ENCODE measurements at places on chromosomes 12 and 14. TPM values are rescaled to one million over a fixed set of nuclear protein-coding genes. Genes with fewer than 3 reads are reported as not detected.

GXYLT1 gene
- 25.3 TPM for total RNA-seq

DNA sequence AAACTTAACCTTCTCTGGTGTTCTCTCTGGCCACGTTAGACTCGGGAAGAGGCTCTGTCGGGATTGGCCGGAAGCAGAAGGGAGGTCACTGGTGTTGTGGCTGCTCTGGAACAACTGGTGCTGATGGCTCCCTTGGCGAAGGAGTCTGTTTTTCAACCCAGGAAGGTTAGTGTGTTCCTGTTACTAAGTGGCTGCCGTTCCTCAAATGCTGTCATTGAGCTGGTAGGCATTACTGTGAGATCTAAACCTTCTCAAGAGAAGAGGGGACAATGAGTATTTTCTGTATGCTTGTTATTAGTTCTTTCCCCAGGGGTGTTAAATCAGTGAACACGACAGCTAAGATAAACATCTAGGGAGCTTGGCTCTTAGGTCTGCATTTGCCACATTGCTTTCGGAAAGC, 18.3 kb downstream of the POP5 start:
- H3K4me1 ChIP-seq, result no peaks in the 10 kb centered on the region
- DNase-seq, result no peak
- H3K27ac ChIP-seq, result no peak overlapping the region
- peaks cover 58% of the 10 kb centered on the region for H3K36me3 ChIP-seq
- no peak overlapping the region for H3K4me3 ChIP-seq
- H3K27me3 ChIP-seq, result no peaks in the 10 kb centered on the region

GRCh38 chr12:49750027-49750995, 9.0 kb downstream of the TMBIM6 start:
- H3K27me3 ChIP-seq, result no peaks in the 10 kb centered on the region
- no peak for DNase-seq
- peak overlapping the region; percentile 39 for H3K27ac ChIP-seq
- peaks cover 44% of the 10 kb centered on the region for H3K4me1 ChIP-seq
- H3K4me3 ChIP-seq, result no peak overlapping the region
- H3K36me3 ChIP-seq, result peaks cover 14% of the 10 kb centered on the region

DNA sequence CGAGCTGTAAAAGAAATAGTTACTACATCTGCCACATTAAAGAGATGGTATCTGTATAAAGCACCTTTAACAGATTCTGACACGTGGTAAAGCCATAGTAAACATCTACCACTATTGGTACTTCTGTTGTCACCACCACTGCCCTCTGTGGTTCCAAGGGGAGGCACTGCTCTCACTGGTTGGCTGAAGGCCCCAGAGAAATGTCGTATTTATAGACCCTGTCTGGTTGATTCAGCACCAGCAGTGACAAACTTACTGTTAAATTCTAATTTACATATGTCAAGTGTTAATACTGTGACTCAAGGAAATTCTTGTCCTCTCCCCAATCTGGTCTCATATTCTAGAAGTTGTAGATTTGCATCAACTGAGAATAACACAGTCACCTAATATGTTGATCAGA, 281.1 kb downstream of the ERC1 start:
- H3K36me3 ChIP-seq, result peaks cover 14% of the 10 kb centered on the region
- no peak for DNase-seq
- H3K4me3 ChIP-seq, result no peak overlapping the region
- H3K27ac ChIP-seq, result no peak overlapping the region
- no peaks in the 10 kb centered on the region for H3K27me3 ChIP-seq

NUAK1 gene
- total RNA-seq, result 32.8 TPM

KRT85 gene
- not detected for total RNA-seq

DNA sequence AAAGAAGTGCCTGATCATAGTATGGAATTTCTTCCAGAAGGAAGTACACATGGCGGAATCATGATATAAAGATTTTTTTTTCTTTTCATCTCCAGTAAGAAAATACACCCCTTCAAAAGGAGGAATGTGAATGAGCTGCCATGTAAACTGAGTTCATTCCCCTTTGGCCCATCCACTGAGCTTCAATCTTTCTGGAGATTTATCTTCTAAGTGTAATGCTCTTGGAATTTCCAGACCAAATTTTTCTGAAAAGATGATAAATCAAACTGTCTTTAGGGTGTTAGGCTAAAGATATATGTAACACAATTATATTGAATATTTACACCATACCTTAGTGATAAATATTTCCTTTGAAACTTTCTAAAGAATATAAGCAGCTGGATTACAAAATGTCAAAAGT, 5.2 kb downstream of the DCN start:
- H3K4me1 ChIP-seq, result no peaks in the 10 kb centered on the region
- no peaks in the 10 kb centered on the region for H3K36me3 ChIP-seq
- no peak for DNase-seq
- peak overlapping the region; percentile 20 for H3K4me3 ChIP-seq
- H3K27me3 ChIP-seq, result no peaks in the 10 kb centered on the region

LYZ gene
- 9.6 TPM for total RNA-seq

PTPRR gene
- not detected for total RNA-seq

GRCh38 chr14:39877577-39878190, 445.5 kb upstream of the FBXO33 start:
- H3K4me3 ChIP-seq, result no peak overlapping the region
- H3K36me3 ChIP-seq, result no peaks in the 10 kb centered on the region
- H3K27me3 ChIP-seq, result no peaks in the 10 kb centered on the region
- no peaks in the 10 kb centered on the region for H3K4me1 ChIP-seq
- DNase-seq, result no peak
